ENCODE measurements at places on chromosomes 7 and 10.

- no peak for DNase-seq
Measured at GRCh38 chr10:98303569-98303968, 35.6 kb upstream of the LOXL4 start.

DNA sequence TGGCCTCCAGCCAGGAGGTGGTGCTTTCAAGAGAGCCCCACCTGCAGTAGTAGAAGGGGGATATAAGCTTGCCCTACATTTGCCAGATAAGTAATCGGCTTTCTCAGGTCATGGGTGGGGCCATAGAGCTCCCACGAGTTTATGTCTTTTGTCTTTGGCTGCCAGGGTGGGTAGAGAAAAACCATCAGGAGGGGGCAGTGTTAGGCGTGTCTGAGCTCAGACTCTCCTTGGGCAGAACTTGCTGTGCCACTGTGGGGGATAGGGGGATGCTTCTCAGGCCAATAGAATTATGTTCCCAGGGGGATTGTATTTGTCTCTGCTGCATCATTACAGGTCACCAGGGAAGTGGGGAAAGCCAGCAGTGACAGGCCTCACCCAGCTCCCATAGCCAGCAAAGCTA is 12.3 kb upstream of the MRPS33 start:
- DNase-seq = no peak

DNA sequence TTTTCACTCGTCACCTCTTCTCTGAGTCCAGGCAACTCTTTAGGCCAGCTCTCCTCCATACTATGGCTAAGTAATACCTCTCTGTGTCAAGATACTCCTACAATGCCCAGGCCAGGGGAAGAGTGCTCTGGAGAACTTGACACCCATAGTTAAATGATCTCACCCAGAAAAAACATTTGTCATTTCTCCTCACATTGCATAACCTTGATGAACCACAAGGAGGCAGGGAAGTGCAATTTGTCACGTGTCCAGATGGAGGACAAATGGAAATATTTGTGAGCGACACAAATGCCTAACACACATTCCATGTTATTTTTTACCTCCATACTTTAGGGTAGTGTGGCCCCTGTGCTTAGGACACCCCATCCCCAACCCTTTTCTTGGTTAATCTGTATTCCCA is 78.3 kb downstream of the HTR7 start:
- no peak for DNase-seq

DNA sequence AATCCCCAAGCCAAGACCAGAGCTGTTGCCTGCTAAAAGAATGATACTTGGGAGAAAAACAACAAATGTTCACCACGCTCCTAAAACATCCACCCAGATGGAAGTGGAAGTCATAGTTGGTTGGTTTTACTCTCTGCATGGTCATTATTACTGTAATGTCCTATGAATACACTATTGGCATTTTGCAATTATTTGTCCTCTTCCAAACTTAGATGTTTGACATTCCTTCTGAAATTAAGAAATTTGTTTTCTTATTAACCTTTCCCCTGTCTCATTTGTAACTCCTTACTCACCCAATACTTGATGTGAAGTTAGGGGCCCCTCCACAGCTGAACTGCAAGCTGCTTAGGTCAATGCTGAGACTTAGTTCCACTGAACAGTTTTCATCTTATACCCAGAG is 383.3 kb downstream of the INHBA start:
- DNase-seq = no peak

GRCh38 chr7:28654110-28654509 is 241.8 kb downstream of the CREB5 start:
- DNase-seq = no peak

DNA sequence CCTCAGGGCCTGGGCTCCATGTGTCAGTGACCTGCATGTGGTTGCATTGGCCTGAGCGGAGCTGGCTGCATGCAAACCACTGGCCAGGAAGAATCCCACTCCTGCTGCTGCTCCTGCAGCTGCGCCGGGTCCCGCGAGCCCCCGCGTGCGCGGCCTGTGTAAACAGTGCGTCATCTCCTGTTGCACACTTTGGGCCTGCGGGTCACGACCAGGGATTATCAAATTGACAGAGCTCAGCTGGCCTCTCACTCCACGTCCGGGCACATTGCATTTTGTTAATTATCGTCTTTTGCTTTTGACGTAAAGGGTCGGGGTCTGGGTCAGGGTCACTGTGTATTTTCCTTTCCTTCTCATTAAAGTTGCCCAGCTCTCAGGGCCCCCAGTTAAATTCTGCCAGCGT is 132.6 kb downstream of the RGS10 start:
- DNase-seq = no peak

- no peak for DNase-seq
Measured at GRCh38 chr7:128868624-128869137, 6.0 kb downstream of the ATP6V1F start.

GRCh38 chr10:115974816-115975430 is 298.1 kb downstream of the GFRA1 start:
- no peak for DNase-seq

GRCh38 chr7:91325726-91326125 is 61.5 kb downstream of the FZD1 start:
- no peak for DNase-seq

GRCh38 chr10:16777473-16778370 is 39.5 kb downstream of the RSU1 start:
- DNase-seq = no peak

DNA sequence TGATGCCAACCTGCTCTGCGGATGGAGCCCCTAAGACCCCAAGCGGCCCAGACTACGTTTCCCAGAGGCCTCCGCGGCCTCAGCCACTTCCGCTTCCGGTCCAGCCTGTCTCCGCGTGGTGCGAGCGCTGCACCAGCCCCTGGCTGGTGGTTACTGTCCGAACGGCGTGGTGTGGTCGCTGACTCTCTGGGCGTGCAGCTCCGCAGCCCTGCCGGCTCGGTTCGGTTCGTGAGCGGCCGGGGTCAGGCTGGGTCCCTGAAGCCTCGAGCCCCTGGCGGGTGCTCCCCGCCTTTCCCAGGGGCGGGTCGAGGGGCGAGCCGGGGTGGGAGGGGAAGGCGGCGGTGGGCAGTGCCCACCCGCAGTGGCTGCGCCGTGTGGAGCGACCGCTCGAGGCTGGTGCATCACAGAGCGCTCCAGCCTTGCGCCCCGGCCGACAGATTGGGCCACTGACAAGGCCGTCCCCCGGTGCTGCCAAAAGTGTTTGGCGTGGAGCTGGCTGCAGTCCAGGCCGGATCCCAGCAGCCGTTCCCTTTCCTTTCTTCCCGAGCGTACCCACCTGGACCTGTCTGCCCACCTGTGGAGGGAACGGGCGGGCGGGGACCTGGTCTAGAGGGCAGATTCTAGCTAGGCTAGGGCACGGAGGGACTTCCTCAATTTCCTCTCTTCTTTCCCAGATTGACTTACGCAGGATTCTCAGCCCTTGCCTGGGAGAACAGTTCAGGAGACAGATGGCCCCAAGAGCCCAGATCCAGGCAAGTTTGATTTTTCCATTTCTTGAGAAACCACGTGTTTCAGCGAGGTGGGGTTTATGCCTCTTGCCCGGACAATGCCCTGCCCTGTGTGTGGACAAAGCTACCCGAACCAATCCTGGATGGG is at the start of gene ZNF485:
Gene ZNF485 (plus strand): TSS at position 116 of the 876 bp plus-strand sequence. CDS start 613 bp downstream, at position 729.
- DNase-seq = peak; percentile 32

GRCh38 chr7:30285067-30285535 is 704 bp downstream of the ZNRF2 start:
- peak; percentile 49 for DNase-seq

DNA sequence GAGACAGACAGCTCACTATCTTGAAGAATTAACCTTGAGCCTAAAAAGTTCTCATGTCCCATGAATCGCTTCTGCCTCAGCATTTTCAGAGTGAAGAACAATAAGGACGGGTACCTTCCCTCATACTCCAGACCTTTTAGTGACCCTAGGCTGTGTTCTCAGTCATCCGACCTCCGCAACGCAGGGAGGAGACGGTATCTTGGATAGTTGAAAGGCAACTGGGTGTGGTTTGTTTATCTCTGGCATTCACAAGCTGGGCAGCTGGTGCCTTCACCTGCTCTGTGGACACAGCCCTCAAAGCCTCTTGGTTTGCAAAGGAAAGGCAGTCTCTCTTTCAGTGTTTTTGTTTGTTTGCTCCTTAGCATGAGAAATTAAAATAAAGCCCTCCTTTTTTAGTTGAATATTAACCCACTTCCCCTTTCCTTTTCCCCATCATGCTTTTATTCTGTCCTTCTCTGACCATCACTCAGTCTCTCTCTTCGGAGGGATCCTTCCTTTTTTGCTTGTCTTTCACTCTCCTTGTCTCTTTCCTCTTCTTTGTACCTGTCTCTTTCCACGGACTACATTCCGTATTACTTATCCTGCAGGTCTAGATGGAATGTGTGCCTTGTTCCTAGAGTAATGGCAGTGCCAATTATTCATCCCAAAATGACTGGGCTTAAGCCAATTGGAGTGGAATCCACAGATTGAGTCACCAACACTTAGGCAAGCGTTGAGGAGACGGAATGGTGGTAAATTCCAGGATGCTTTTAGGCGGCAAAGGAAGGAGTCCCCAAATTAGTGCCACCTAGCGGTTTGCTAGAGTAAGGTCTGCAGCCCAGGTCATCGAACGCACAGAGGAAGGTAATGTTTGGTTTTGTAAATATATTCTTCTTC is 45.8 kb downstream of the PRR15 start:
- DNase-seq = no peak

- DNase-seq = no peak
Measured at GRCh38 chr7:14275356-14275755, 285.9 kb upstream of the ETV1 start.

DNA sequence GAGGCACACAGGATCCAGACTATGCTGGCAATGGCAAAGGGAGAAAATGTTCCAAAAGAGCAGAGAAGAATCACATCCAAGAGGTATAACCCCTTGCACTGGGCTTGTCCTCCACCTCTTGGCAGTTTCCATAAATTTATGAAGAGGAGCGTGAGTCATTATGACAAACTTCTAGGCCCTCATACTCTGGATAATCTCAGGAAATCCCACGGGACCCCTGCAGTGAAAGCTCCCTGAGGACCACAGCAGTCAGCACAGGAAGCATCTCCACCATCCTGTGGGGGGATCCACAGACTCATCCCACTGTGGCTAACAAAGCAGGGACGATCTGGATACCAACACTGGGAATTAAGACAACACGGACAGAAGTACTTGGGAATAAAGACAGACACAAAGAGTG is 30.3 kb upstream of the GPAM start:
- no peak for DNase-seq

- no peak for DNase-seq
Measured at GRCh38 chr10:7457478-7458316, 46.9 kb upstream of the SFMBT2 start.

DNA sequence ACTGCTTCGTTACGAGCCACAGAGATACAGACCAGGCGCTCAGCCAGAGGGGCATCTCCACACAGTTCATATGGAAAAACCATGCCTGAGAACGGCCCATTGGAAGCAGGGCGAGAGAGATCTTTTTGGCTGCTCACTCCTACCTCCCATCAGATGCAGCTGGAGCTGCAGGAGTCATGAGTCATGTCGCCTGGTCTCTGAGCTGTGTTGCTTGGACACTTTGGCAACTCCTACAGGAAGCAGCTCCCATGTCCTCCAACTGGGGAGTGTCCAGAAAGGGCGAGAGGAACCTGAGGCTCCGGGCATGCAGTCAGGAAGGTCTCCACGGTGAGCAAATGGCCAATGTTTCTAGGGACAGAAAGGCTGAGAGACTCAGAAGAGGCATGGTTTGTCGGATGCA is 24.9 kb downstream of the INSIG1 start:
- DNase-seq = no peak

DNA sequence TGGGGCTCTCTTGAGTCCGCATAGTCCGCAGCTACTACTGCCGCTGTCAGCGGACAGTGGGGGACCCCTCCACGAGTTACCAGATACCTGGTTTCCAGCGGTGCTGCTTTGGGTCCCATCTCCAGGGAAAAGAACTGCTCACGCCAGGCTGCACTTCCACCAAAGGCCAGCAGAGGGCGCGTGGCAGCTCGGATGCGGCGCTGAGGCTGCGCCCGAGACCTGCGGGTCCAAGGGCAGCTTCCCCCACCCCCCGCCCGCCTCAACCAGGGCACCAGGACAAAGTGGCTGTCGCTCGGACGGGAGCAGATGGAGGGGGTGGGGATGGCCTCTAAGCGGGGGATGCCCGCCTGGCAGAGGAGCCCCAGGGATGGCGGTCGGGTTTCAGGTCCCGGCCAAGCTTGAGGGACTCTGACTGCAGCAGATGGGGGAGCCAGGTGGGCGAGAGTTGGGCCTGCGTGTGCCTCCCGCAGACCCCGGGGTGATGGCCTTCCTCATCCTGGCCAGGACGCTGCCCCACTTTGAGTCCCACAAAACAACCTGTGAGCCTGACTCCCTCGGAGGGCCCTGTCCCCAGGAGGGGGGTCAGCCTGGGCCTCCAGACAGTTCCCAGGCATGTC is 23.8 kb upstream of the ZNF735 start:
- peak; percentile 15 for DNase-seq

DNA sequence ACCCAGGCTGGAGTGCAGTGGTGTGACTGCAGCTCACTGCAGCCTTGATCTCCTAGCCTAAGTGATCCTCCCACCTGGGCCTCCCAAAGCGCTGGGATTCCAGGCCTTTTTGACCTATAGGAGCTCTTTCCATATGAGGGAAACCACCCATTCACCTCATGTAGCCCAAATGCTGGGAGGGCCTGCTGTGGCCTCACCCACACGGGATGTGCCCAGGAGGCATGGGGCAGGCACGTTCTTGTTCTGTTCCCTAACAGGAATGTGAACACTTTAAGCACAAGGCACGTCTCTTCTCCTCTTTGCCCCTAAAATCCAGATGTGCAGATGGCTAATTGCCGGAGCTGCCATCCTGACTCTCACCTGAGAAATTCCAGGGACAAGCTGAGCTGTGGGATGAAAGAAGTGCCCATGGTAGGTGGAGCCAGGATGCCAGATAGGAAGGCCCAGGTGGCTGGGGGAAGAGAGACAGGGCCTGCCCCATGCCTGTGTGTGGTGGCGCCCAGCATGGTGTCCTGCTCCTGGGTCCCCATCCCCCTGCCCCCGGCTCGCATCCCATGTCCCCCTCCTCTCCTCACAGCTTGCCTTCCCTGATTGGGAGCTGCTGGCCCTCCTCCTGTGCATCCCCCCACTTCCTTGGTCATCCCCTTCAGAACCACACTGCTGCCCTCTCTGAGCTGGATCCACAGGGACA is 17.3 kb downstream of the CAMK2B start:
- no peak for DNase-seq

DNA sequence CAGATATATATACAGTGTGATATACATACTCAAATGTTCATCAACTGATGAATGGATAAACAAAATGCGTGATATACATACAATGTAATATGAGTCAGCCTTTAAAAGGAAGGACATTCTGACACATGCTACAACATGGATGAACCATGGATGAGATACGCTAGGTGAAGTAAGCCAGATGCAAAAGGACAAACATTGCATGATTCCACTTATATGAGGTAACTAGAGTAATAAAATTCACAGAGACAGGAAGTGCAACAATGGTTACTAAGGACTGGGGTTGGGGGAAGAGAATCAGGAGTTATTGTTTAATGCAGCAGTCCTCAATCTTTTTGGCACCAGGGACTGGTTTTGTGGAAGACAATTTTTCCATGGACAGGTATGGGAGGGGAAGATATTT is 47.3 kb upstream of the PIK3AP1 start:
- no peak for DNase-seq

- DNase-seq = no peak
Measured at GRCh38 chr10:61456095-61456789, 3.1 kb upstream of the TMEM26 start.

All from activated gamma-delta T cell (primary cell).